ENCODE measurements at places on chromosomes 12 and 14.
A peak's percentile ranks its signal among the peaks of the same experiment; 100 is the strongest.

- no peak for DNase-seq
Observed at GRCh38 chr14:33369972-33370371, 431.3 kb downstream of the NPAS3 start.

GRCh38 chr12:70643939-70644338 is 6.7 kb upstream of the PTPRB start:
- DNase-seq: no peak

GRCh38 chr14:88614218-88614907 is 51.5 kb downstream of the ZC3H14 start:
- DNase-seq: no peak

DNA sequence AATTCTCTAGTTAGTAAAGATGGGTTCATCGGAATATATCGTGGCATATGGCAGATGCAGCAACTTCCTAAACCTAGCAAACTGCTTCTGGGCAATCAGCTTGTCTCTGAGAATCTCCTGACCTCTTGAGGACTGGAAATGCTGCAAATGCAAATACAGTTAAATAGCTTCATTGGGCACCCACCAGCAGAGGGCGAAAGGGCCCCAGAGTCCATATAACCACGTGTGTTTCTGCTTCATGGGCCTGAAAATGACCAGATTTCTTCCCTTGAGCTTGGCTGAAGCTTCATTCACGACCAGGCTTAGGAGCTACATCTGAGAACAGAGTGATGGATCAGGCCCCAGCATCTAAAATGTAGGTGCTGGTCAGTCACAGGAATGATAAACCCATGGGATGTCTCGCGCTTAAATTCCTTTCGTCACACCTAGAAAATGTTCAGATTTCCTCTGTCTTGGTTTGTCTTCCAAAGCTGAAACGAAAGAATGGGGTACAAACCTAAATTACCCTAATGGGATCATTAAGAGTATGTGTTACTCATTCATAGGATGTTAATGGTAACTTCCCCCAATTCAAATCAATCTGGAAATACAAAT is 1482.5 kb upstream of the TMEM132C start:
- peak; percentile 52 for DNase-seq

DNA sequence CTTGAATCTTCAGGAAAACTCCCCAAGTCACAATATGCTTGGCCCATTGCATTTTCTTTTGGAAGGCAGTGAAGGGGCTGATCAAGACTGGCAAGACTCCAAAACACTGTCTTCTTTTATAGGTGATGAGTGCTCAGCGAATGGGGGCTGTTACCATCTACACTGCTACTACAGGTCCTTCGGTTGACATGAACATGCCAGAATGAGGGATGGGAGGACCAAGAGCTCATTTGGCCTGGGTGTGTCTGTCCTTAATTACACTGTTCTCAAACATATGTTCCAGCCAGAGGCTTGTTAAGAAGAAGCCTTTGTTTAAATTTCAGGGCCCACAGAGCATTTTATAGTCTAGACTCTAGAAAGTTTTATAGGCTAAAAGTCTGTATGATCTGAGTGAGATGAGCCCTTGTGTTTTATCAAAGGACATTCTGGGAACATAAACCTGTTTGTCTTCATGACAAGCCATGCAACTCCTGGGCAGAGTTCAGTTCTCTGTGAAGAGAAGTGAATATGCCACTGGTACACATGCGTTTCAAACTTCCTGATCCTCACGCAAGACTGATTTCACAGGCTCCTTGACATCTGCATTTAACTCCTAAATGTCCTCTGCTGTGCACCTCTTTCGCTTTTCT is 4.7 kb upstream of the FAM234B start:
- peak; percentile 5 for DNase-seq

DNA sequence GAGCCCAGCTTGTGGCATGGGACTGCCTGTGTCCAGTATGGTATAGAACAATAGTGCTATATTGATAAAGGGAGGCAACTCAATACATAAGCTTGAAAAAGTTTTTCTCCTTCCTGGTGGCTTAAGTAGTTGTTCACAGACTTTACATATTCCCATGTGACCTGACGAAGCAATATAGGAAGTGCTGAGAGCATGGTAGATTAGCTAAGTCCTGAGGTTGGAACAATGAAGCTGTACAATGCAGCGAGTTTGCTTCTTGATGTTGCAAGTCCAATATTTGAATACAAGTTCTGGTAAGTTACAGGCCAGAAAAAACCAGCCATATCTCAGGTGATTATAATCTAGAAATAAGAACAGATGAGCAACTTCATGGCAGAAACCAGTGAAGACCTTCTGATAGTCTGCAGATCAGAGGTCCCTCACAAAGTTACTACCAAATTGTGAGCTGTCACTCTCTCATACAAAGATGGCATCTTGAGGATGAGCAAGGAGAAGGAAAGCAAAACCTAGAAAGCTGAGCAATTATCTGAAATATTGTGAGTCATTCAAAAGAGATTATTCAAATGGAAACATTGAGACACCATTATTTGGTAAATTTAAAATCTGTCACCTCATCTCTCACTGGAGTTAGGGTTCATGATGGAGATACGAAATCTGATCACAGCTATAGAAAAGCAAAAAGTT is 72.9 kb upstream of the BTG1 start:
- no peak for DNase-seq

- DNase-seq: no peak
Observed at GRCh38 chr12:111441107-111441928, 35.6 kb downstream of the SH2B3 start.

DNA sequence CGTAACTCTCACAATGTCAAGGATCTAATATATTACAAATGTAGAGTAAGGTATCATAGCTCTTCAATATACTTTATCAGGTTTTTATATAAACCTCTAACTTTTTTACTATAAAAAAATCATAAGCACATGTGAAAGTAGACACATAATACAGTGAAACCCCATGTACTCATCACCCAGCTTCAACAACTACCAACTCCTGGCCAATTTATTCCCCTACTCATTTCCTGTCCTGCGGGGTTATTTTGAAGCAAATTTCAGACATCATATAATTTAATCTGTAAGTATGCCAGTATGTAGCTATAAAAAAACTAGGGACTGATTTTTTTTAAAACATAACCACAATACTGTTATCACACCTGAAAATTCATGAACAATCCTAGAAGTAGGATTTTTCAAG is 47.7 kb downstream of the NOPCHAP1 start:
- DNase-seq: no peak

DNA sequence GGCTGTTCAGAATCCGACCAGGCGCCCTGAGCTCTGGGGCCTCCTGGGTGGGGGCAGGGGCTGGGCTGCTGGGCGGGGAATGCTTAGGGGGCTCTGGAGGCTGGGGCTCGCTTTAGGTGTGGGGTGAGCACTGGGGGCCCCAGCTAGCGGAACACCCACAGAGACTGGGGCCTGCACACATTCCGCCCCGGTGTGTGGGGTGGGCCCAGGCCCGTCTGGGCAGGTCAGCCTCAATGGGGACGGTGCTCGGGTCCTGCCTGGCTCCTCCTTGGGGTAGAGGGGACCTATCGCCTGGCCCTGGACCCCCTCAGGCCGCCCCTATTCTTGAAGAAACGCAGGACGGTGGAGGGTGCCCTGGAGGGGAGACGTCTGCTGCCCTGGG is 364.8 kb downstream of the TMEM121 start:
- DNase-seq: no peak

- DNase-seq: no peak
Observed at GRCh38 chr12:78756936-78757335, 107.6 kb upstream of the SYT1 start.

DNA sequence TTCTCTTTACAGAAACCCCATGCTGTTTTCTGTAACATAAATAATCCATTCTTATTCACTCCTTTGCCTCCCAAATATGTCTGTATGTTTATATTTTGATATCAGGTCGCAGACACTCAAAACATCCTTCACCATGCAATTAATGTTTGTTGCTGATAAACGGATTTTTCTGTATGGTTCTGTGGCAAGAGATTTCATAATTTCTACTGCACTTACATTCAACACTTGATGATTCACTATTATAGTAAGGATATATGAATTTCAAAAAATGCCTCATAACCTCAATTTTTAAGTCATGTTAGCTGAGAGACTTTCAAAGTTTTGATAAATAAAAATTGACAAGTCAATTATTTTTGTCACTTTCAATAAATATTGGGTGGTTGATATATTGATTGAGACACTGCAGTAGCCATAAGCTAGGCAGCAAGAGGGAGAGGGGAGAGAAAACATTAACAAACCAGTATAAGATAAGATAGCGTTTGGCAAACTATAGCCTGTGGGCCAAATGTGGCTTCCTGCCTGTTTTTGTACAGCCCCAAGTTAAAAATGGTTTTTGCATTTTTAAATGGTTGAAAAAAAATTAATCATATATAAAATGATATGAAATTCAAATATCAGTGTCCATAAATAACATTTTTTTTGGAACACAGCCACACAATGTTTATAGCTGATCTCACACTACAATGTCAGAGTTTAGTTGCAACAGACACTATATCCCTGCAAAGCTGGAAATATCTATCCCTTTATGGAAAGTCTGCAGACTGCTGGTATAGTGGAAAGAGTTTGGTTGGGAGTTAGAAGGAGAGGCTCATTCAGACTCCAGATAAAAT is 18.3 kb downstream of the ALDH6A1 start:
- no peak for DNase-seq

GRCh38 chr14:63939006-63939270 is 86.1 kb downstream of the SYNE2 start:
- no peak for DNase-seq

GRCh38 chr12:97982684-97983083 is 520.1 kb downstream of the RMST start:
- DNase-seq: no peak

DNA sequence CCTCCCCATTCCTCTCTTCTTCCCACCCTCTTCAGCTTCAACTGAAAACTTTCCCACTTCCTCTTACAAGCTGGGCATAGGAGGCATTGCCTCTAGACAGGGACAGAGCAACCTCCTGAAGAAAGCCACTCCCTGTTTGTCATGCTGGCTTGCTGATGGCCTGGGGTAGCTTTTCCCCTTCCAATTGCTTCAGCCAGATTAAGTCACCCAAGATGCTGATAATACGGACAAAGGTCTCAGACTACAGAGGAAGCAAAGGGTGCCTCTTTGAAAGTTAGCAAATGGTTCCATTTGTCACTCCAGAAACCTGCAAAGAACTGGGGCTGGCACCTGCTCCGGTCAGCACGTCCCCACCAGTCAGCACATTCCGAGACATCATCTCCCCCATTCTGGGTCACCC is 6.0 kb downstream of the KRT2 start:
- no peak for DNase-seq

DNA sequence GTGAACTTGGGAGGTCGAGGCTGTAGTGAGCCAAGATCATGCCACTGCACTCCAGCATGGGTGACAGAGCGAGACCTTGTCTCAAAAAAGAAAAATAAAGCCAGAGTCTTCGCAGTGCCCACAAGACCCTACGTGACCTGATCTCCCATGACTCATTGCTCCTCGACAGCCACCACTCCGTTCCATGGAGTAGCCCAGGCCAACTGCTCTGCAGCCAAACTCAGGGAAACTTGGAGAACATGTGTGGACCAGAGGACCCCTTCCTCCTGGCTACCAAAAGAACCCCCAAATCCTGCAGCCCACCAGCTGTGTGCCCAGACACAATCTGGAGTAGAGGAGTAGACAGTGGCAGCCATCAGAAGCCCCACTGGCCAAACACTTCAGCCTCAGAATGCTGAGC is 32.1 kb upstream of the PPP2R5C start:
- no peak for DNase-seq

- no peak for DNase-seq
Observed at GRCh38 chr14:99522934-99523703, 41.9 kb downstream of the CCNK start.

DNA sequence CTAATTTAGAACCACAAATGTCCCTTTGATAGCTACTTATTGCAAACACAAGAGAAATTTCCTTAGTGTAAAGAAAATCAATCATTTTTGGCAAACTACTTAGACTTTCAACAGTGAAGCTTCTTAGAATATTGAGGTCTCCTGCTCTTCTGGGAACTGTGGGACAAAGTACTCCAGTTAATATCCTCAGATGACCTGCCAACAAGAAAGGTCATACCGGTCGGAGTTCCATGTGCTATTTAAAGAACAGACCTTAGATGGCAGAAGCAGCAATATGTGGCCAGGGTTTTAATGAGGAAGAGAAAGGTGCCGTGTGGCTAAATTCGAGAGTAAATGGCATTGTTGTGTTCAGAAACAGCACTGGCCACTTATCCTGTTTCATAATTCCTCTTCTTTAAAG is 114.7 kb upstream of the AMIGO2 start:
- no peak for DNase-seq

GRCh38 chr14:57085801-57086200 is 182.9 kb downstream of the EXOC5 start:
- peak; percentile 99 for DNase-seq

- DNase-seq: no peak
Observed at GRCh38 chr14:92952481-92953298, 29.7 kb downstream of the CHGA start.

DNA sequence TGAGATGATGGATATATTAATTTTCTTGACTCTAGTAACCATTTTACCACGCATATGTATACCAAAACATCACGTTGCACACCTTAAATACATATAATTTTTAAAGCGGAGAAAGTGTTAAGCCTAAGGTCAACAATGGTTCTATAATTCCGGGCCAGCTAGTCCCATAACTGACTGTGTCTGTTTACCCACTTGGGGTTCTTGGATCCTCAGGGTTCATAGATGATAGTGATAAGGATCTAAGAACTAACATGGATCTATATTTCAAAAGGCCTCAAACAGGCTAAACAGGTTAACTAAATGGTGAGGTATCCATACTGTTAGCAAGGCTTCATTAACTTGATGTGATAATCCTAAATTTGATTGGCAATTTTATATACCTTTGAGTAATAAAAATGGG is 9.8 kb downstream of the SLC38A1 start:
- DNase-seq: no peak

DNA sequence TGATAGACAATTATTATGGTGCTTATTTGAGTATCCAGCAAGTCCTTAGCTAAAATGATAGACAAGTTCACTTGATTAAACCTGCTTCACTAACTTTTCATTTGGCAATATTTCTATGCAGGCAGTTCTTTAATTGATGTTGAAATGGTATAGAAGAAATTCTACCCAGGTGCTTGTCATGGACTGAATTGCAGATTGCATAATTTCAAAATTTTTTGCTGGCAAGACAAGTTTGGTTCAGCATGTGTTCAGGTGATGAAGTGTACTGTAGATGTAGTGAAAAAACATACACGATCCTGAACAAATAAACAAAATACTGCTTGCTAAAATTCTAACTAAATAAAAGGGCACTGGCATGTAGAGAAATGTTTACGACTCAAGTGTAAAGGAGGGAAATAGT is 189.0 kb downstream of the FOXA1 start:
- DNase-seq: peak; percentile 75
